ENCODE measurements at places on chromosomes 7 and 10. TPM values are rescaled to one million over a fixed set of nuclear protein-coding genes. Genes with fewer than 3 reads are reported as not detected.

- no peaks in the 10 kb centered on the region for H3K36me3 ChIP-seq
- no peak overlapping the region for H3K4me3 ChIP-seq
- H3K27me3 ChIP-seq: no peaks in the 10 kb centered on the region
Measured at GRCh38 chr7:116361767-116362166, 137.8 kb upstream of the CAV2 start.

DNA sequence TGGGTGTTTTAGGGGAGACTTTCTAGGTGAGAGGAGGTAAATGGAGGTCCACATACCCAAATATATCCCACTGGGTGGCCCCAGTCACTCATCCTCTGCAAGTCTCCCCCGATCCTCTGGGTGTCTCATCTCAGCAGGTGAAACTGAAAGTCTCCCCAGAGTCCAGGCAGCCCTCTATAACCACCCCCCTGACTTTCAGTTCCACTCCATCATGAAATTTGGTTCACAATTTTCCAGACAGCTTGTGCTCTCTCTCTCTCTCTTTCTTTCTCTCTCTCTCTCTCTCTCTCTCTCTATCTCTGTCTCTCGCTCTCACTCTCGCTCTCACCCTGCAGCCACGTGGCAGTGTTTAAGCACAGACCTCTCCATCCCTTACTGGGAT, 56.7 kb upstream of the ELN start:
- H3K27ac ChIP-seq: no peak overlapping the region
- DNase-seq: no peak
- no peaks in the 10 kb centered on the region for H3K36me3 ChIP-seq

CALML5 gene
- total RNA-seq: 102 TPM

ERVW-1 gene
- total RNA-seq: not detected

- H3K4me3 ChIP-seq: no peak overlapping the region
- no peak for DNase-seq
- H3K27ac ChIP-seq: no peak overlapping the region
- H3K4me1 ChIP-seq: no peaks in the 10 kb centered on the region
- H3K27me3 ChIP-seq: no peaks in the 10 kb centered on the region
Measured at GRCh38 chr7:2461268-2462026, 14.8 kb downstream of the GRIFIN start.

SNX13 gene
- 67.3 TPM for total RNA-seq

DNA sequence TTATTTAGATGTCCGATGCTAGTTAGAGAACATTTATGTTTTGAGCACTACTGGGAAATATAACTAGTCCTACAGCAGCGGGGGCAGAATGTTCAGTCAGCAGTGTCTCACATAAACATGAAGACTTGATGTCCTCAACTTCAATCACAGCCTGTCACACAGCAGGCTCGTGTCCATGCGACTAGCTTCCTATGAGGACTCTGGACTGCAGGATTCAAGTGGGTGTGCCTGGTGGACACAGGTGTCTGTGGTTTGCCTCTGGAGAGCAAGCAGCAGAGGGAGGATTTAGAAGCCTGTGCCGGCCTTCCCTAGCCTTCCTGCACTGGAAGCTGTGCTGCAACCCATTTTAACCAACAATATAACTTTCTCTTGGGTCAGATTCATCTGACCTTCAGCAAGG, 30.0 kb upstream of the LANCL2 start:
- no peak for DNase-seq
- no peak overlapping the region for H3K4me3 ChIP-seq
- H3K27me3 ChIP-seq: no peaks in the 10 kb centered on the region

GRCh38 chr7:32364581-32364980, 125.6 kb downstream of the LSM5 start:
- no peak overlapping the region for H3K27ac ChIP-seq
- DNase-seq: no peak
- no peaks in the 10 kb centered on the region for H3K4me1 ChIP-seq
- H3K36me3 ChIP-seq: no peaks in the 10 kb centered on the region
- no peaks in the 10 kb centered on the region for H3K27me3 ChIP-seq

ZNF438 gene
- 11.8 TPM for total RNA-seq

LLCFC1 gene
- total RNA-seq: not detected

- no peaks in the 10 kb centered on the region for H3K27me3 ChIP-seq
- no peak for DNase-seq
- H3K36me3 ChIP-seq: no peaks in the 10 kb centered on the region
Measured at GRCh38 chr7:154647625-154648024, 355.3 kb downstream of the PAXIP1 start.

DNA sequence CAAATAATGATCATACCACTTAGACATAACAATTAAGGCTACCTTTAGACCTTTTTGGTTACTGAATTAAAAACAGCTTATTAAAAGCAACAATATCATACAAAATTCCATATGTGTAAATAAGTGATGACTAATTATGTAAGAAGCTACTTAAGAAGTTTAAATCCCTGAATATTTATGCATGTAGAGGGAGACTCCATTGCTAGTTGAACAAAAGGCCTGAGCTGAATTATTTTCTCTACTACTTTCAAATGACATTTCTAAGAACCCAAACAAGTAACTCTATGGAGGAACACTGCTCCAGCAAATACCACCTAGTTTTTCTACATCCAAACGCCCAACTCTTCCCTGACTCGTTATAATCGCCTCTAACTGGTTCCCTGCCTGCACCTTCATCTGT, 31.5 kb downstream of the EPC1 start:
- H3K27me3 ChIP-seq: no peaks in the 10 kb centered on the region
- H3K4me3 ChIP-seq: no peak overlapping the region
- no peaks in the 10 kb centered on the region for H3K36me3 ChIP-seq
- no peak for DNase-seq
- no peak overlapping the region for H3K27ac ChIP-seq

OR6V1 gene
- not detected for total RNA-seq

DNA sequence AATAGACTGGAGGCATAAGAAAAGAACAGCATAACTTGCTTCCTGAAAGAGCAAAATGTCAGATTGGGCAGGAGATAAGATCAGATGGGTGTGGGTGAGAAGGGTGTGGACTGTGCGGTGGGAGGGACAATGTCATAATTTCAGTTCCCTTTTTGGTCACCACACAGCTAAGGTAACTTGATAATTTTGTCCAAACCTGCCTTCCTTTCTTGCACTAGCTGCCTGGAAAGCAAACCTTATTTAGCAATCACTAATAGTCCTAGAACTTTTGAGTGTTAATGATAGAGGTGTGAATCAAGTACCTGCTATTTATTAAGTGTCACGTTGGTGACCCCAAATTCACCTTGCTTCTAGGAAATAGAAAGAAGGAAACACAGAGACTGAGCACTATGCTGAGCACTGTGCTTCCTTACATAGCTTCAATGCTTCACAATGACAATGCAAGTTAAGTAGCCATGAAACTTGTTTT, 72.4 kb upstream of the SP4 start:
- H3K36me3 ChIP-seq: no peaks in the 10 kb centered on the region
- no peak overlapping the region for H3K4me3 ChIP-seq
- no peaks in the 10 kb centered on the region for H3K4me1 ChIP-seq
- DNase-seq: no peak
- H3K27ac ChIP-seq: no peak overlapping the region
